ENCODE measurements at places on chromosomes 3 and 15.

DNA sequence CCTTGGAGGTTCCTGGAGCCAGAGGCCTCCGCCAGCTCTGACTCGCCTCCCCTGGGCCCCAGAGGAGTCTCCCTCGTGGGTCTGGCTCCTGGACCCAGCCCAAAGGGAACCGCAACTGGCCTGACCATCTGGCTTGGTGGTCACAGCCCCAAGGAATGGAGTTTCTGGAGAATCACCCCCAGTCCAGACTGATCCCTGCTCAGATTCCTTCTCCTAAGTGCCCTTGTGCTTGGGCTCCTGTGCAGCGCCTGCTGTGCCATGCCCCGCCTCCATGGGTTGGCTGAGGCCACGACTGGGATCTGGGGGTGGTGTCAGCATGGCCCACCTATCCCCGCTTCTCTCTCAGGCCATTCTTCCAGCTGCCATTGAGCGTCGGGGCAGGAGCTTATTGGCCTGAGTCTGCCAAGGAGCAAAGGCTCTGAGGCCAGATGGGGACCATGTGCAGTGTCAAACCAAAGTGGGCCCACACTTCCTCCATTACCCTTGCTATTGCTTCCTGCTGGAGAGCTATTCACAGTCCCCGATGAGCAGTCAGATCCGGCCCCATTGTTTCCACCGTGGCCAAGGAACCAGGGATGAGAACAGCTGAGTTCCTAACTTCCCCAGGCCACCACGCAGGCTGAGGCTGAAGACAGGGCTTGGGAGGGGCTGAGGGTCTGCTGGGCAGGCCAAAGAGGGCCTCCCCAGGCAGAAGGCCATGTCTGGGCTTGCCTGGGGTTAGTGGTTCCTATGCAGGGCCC is 19.0 kb downstream of the CSPG4 start:
- DNase-seq, result no peak

- DNase-seq, result no peak
These were observed 17.6 kb downstream of the SLC6A20 start for GRCh38 chr3:45778761-45779201.

DNA sequence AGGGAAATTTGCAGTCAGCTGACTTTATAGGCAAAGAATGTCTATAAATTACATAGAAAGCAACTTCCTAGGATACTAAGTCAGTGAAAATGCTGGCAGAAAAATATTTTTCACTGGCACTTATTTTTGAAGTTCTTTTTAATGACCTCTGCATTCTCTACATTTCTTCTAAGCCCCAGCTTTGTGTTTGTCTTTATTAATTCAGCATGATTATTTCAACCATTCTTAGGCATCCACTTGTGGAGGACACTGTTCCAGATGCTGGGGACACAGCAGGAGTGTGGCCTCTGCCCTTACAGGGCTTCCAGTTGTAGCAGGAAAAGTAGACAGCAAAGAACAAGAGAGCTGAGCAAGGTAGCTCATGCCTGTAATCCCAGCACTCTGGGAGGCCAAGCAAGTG is 15.0 kb downstream of the LRRK1 start:
- no peak for DNase-seq

GRCh38 chr15:43277901-43278300 is 11.2 kb upstream of the TGM5 start:
- no peak for DNase-seq

GRCh38 chr3:174441588-174442301 is 417.4 kb upstream of the NAALADL2 start:
- no peak for DNase-seq

DNA sequence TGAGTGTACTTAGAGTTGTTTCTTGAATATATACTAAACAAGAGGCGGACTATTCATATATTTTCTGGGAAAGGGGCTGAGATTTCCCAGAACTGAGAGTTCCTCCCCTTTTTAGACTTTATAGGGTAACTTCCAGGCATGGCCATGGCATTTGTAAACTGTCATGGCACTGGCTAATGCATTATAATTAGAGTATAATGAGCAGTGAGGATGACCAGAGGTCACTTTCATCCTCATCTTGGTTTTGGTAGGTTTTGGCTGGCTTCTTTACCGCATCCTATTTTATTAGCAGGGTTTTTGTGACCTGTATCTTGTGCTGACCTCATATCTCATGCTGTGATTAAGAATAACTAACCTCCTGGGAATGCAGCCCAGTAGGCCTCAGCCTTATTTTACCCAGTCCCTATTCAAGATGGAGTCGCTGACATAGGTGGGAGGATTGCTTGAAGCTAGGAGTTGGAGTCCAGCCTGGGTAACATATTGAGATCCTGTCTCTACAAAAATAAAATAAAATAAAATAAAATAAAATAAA is 91.4 kb downstream of the MOBP start:
- no peak for DNase-seq

DNA sequence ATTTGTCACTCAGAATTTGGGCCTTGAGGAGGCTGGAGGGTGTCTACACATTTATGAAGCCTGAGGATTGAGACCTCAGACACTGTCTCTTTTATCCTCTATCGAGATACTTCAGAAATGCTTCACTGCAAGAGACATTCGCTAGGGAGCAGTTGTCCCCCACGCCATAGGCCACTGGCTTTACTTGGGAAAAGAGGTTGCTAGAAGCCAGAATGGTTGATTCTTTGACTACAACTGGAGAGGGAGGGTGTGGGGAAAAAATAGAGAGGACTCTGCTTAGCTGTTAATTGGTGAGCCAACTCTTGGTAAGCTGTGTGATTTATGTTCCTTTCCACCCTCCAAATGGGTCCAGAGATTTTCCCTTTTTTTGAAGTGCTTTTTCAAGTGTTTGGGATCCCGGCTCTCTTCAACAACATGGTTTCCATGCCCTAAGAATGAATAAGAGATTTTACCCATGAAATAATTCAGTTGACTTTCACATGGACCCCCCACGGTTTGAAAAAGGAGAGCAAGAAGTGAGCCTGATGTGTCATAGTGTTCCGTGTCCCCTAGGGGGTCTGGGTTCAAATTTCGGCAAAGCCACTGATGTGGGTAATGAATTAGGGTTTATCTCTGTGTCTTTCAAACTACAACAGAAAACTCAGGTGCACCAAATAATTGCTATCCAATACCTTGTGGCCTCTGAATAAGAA is 2.7 kb downstream of the BOC start:
- no peak for DNase-seq

- no peak for DNase-seq
These were observed 927.6 kb downstream of the FHIT start for GRCh38 chr3:60323651-60324050.

DNA sequence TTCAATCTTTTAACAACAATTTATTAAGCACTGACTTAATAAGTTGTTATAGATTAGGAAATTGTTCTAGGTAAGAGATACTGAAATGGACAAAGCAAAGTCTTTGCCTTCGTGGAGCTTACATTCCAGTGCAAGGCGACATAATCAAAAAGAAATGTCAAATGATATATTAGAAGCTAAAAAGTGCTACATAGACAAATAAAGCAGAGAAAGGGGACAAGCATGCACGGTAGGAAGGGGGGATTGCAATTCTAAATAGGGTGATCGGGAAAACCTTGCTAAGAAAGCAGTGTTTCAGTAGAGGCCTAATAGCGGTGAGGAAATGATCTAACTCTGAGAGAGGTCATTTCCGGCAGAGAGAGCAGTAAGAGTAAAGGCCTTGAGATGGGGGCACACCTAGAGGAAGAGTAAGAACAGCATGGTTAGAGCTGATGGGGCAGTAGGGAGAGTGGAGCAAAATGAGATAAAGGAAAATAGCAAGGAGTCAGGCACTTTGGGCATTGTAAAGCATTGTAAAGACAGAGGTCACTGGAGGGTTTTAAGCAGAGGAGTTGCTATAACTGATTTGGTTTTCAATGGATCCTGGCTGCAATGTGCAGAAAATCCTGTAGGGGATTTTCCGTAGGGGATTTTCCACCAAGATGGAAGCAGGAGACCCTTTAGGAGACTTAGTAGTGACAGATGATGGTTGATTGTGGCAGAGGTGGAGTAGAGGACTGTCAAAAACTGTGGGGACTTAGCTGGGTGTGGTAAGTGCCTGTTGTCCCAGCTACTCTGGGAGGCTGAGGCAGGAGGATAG is 71.7 kb upstream of the CFAP20DC start:
- no peak for DNase-seq

- no peak for DNase-seq
These were observed 288.9 kb downstream of the EFHB start for GRCh38 chr3:19645093-19645492.

- no peak for DNase-seq
These were observed 25.8 kb upstream of the LRRFIP2 start for GRCh38 chr3:37200141-37200540.

- peak; percentile 80 for DNase-seq
These were observed 1.1 kb upstream of the ECT2 start for GRCh38 chr3:172749230-172749965.

- no peak for DNase-seq
These were observed 360 bp upstream of the MGA start for GRCh38 chr15:41659855-41660234.

DNA sequence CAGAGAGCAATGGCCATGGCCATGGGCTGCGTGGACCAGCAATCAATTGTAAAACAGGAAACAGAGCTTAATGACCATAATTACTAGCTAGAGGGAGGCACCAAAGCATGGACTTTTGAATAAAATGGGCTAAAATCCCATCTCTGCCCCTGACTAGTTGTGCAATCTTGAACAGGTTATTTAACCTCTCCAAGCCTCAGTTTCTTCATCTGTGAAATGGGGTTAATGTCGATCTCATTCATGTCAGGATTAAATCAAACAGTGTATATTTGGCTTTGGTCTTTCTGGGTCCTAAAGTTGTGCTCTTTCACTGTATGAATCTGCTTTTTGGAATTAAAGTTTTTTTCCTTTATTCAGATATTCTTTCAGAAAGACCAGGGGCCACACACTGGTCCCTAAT is 36.1 kb downstream of the ABTB1 start:
- DNase-seq, result no peak

DNA sequence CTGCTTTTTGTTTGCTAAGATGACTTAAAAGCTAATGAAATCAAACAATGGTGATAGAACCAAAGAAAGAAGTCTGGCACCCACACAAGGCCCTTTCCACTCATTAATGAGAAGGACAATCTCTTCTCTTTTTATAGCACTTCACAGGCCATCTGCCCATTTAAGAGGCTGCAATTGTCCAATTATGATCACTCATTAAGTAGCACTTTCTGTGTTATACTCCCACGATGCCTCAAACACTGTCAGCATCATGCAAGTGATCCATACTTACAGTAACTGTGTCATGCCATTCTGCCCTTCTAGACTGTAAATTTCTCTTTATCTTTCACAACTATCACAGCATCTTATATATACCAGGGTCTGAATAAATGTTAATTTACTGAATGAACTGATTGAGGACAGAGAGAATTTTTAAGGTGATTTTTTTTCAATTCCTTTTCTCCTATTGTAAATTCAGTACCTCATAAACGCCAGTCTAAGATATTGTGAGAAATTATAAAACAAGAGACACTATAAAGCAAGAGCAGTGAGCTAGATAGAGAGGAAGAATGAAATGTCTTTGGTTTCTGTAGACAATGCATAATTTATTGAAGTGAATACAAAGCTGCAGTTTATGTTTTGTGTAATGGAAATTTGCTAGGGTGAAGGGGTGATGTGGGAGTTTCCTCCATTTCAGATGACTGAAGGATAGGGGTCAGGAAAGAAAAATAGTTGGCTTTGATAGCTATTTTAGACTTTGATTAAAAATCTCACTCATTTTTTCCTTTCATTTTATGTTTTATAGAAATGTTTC is 17.3 kb downstream of the CD200 start:
- no peak for DNase-seq

DNA sequence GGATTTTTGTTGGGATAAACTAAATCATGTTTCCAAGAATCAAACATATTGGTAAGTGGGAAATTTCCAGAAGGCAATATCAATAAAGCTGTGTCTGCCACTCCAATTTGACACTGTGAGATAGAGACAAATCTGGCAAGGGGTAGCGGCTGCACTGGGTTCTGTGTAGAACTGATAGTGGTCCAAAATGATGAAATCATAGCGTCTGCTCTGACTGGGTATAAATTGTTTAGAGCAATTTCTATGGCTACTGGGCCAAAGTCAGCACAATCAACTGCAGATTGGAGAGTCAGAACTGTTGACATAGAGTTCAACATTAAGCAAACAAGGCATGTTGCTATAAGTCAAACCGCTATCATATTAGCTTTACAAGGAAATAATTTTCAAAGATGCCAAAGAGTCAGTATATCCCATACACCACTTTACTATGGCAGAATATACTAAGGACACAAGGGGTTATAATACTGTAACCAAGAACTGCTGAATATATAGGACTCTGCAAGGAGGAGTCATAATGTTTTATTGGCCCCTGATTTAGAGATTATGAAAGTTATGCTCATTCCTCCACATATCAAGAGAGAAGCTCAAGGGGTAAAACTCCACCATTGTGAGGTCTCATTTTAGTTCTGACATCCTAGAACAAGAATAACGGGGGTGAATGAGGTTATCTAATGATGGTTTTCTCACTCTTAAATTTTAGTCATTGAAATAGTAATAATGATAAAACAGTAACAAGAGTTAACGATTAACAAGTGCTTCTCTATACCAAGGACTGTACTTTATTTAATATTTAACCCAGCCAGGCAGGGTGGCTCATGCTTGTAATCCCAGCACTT is 309.7 kb upstream of the GADL1 start:
- peak; percentile 16 for DNase-seq

DNA sequence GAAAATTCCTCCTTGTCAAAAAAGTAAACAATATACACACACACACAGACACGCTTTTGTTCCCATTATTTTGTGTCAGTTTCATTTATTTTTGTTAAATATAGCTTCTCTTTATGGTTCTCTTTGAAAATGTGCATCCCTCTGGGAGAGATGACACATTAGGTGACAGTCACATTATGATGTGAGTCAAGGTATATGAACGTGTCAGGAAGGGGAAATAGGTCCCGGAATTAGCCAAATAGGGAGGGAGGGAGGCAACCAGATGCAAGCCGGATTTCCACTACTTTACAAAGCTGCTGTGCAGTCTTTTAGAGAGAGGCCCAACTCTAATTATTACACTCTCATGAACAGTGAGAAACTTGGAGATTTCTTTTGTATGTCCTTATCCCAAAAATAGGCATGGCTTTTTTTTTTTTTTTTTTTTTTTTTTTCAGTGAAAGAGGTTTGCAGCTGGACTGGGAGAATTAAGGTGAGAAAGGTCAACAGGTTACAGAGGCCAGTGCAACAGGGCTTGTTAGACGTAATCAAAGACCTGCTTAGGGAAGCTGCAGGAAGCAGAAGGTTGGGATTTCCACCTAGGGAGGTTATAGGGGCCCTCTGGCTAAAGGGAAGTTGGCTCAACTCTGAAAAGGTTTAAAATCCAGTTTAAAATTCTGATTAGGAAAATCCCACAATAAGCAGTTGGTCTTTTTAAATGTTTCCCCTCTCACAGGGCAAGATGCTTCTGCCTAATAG is 240.5 kb upstream of the UBE2E1 start:
- no peak for DNase-seq

DNA sequence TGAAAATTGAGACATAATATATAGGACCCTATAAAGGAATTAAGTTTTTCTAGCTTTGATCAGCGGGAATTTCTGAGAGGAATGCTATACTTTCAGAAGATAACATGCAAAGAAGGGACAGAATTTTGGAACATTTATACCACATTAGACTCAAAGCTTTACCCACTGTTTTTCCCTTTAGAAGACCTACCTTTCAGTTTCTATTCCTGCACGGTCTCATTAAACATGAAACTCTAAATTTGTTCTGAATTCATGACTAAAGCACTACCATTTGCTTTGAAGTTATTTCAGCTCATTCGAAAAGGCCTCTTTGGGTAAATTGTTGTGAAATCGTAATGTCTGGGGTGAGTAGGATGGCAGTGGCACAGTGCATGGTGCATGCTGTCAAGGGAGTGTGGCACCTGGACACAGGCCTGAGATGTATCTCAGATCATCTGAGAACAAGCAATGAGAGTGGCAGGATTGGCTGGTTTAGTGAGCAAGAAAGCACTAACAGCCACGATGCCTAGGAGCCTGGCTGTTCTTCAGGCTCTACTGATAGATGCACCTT is 42.5 kb downstream of the CHCHD4 start:
- no peak for DNase-seq
